AG04449 (cell line): ENCODE measurements at places on chromosomes 6 and 20.

DNA sequence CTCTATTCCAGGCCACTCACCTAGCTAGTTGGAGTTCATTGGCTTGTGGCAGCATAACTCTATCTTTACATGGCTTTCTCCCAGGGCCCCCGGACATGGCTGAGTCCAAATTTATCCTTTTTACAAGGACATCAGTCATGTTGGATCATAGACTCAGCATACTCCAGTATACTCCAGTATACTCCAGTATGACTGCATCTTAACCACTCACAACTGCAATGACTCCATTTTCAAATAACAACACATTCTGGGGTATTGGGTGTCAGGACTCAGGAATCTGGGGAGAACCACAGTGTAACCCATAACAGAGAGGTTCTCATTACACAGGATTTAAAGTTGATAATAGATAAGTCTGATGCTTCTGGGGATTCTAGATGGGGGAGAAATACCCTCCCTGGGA is 53.8 kb upstream of the TSHZ2 start:
- DNase-seq: no peak

DNA sequence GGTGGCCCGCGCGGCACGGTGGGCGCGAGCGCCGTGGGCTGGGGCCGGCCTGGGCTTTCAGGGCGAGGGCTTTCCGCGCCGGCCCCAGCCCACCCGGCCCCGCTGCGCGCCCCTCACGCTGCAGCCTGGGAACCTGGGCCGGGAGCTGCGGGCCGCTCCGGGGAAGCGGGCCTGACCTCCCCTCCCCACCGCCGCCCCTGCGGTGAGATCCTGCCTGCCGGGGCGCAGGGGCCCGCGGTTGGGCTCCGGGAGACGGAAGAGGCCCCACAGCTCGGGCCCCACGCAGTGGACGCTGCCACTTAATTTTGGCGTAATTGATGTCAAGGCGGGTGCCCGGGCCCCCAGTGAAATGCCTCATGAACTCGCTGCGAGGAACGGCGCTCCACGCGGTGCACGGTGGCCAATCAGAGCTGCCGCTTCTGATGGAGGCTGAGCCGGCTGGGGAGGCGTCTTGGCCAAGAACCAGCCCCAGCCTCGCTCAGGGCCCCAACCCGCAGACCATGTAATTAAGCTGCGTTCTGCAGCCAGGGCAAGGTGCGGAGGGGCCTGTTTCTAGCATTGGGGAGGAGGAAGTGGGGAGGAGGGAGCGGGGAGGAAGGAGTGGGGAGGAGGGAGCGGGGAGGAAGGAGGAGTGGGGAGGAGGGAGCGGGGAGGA is 96.1 kb upstream of the BHLHE23 start:
- no peak for DNase-seq

DNA sequence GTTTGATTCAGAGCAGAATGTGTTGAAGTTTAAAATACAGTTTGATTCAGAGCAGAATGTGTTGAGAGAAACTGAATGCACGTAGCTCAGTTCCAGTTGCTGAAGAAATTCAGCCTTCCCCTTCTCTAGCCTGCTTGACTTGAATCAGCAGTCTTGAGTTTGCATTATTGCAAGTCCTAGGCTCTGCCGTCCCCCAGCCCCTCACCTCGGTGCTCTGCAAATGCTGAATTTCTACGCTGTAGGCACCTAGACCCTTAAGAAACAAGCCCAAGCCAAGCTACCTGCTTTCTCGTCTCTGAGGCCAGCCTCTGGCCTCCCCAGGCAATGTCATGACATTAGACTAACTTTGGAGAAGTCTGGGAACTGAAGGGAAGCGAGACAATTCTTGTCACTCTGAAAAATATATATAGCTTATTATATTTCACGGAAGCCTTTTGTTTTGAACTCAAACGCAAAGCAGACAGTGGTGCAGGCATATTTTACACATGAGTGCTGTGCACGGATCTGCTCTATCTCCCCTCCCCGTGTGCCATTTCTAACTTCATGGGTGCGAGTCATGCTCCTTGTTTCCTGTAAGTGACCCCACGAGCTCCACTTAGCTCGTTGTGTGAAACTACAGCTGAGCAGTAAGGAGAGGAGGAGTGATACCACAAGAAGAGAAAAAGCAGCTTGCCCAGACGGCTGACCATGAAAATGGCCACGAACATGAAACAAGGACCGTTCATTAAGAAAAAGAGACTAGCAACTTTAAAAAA is 71.4 kb upstream of the DUSP22 start:
- no peak for DNase-seq

GRCh38 chr6:1007159-1007558 is 304.7 kb upstream of the FOXQ1 start:
- no peak for DNase-seq

DNA sequence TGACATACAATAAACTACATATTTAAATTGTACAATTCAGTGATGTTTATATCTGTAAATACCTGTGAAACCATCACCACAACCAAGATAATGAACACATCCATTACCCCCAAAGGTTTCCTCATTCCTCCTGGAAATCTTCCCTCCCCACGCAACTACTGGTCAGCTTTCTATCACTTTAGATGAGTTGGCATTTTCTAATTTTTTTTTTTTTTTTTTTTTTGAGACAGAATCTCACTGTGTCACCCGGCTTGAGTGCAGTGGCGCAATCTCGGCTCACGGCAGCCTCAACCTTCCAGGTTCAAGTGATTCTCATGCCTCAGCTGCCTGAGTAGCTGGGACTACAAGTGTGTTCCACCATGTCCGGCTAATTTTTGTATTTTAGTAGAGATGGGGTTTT is 31.7 kb upstream of the ECI2 start:
- DNase-seq: no peak

DNA sequence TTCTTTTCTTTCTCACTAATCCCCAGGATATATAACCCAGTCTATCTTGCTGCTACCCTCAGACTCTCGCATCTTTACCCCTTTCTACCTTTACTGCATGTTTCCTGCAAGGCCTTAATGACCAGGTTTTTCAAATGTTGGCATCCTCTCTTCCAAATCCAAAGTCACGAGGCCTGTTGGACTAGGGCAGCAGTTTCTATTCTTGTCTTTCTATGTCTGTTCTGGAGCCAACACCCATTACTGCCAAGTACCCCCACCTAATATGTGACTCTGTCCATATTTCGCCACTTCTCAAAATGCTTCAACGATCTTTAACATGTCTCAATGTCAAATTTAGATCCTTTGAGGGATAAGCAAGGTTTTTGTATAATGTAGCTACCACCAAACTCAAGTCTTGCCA is 443.4 kb downstream of the BMP2 start:
- no peak for DNase-seq

GRCh38 chr6:94050515-94050914 is 631.2 kb upstream of the EPHA7 start:
- no peak for DNase-seq

- no peak for DNase-seq
Measured at GRCh38 chr6:6557886-6558285, 30.6 kb upstream of the LY86 start.

GRCh38 chr6:20034408-20034769 is 177.9 kb downstream of the MBOAT1 start:
- no peak for DNase-seq

DNA sequence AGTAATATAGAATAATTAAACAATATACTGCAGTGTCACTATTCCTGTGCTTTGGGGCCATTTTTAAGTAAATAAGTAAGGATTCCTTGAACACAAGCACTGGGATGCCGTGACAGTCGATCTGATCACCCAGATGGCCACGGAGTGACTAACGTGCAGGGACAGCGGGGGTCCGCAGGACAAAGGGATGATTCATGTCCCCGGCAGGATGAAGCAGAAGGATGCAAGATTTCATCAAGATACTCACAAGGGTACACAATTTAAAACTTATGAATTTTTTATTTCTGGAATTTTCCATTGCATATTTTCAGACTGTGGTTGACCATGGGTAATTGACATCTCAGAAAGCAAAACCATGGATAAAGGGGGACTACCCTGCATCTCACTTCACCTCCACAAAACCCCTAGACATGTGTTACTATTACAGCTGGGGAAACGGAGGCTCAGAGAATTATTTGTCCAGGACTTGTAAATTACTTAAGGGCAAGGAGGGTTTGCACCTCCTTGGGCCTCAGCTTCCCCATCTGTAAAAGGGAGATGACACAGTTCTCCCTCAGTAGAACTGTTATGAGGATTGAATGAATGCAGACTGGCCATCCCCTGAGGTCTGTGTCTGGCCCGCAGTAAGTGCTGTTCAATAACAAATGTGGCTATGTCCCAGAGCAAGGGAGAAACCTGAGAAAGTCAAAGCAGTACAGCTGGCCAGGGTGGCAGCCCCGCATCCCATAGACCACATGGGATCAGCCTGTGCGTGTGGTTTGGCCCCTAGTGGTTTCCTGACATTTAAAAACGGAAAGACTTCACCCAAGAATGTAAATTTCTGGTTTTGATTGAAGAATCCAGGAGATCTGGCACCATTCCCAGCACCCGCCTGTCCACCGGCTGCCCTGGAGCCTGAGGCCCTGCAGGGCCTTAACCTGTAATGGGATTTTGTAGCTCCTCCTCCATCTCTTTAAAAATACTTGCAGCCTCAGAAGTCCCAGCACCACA is 235.5 kb downstream of the BMP7 start:
- peak; percentile 42 for DNase-seq

GRCh38 chr20:38757145-38757775 is 9.0 kb downstream of the ACTR5 start:
- no peak for DNase-seq

DNA sequence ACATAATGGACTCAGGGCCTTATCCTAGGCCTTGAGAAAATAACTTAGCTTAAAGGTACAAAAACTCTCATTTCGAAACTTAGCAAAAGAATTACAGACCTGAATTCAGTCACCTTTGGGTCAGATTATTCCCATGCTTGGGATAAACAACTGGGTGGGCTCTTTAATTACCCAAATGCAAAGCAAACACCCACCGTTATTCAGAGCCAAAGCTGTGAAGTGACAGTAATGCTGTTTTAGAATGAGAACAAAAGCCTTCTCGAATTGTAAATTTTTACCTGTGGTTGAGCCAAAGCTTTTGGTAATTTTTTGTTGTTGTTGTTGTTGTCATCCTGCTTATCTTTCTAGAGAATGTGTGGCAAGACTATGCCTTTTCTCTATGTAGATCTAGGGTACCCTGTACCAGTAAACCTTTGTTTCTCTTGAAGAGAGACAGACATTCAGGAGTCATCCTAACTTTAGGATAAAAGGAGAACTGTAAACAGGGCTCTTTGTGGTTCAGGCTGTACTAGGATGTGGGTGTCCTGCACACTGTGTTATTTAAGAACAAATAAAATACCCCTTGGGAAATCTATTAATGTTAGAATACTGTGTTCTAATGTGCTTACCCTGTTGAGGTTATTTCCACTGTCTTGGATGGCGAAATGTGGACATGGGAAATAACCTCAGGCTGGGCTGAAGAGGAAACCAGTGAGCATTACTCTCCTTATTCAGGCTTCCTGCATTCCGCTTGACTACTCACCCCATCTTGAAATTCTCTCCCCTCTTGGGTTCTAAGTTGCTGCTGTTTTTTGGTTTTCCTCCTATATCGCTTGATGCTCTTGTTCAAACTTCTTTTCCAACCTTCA is 480.7 kb downstream of the CD83 start:
- DNase-seq: no peak

DNA sequence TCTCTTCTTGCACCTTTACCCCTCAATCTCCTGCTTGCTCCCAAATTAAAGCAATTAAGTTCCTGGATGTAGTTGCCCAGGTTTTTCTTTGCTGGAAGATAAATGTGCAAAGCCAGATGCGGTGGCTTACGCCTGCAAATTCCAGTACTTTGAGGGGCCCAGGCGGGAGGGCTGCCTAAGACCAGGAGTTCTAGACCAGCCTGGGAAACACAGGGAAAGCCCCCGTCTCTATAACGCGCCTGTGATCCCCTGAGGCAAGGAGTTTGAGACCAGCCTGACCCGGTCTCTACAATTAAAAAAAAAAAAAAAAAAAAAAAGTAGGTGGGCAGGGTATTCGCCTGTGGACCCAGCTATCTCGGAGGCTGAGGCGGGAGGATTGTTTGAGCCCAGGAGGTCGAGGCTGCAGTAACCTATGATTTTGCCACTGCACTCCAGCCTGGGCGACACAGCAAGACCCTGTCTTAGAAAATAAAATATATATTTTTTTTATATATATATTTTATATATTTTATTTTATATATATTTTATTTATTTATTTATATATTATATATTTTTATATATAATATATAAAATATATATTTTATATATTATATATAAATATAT is 461 bp upstream of the DCDC2 start:
- no peak for DNase-seq

- DNase-seq: peak; percentile 94
Measured at GRCh38 chr6:142416179-142416578, 114.4 kb downstream of the ADGRG6 start.

DNA sequence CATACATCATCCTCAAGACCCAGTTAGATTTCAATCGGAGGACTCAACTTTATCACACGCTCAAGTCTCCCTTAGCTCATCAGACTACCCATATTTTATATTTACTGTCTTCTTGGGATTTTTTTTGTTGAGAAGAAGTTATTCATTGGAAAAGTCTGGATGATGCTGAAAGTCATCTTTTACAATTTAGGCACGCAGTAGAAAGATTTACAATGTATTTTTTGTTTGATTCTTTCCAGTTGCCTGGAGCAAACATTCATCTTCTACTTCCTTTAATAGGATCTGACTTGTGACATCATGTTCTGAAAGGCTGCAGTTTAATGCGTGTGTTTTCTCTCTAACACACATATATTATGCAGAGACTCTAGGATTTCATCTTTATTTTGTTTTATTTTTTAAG is 235.7 kb downstream of the DOK5 start:
- no peak for DNase-seq

- no peak for DNase-seq
Measured at GRCh38 chr6:85465762-85466161, 15.9 kb downstream of the NT5E start.

GRCh38 chr20:48770700-48771442 is 56.9 kb downstream of the PREX1 start:
- DNase-seq: no peak

- DNase-seq: peak; percentile 63
Measured at GRCh38 chr6:131733376-131734016, 22.7 kb upstream of the CTAGE9 start.

DNA sequence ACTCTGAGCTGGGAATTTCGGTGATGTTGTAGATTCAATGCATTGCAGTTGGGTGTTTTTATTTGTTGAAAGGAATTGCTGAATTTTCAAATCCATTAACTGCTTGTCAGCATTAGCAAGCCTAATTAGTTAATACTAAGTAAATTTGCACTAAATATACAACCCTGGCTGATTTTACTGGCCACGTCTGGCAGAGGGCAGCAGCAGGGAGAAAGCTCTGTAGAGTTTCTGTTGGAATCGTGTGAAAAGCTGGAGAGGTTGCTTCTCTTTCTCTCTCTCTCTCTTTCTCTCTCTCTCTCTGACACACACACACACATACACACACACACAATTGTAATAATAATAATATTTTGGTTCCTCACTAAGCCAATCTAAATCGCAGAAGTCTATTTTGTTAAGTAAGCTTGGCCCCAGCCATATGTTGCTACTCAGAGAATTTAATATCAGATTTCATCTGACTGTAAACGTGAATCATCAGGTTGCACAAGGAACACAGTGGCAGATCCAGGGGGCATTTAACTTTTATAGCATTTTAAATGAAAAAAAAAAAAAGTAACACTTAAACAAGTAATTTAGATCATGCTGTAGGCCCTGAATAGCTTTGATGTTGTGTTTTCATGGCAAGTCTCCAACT is 289.5 kb downstream of the ESR1 start:
- DNase-seq: peak; percentile 89
